ENCODE measurements at places on chromosomes 2 and 18.

DNA sequence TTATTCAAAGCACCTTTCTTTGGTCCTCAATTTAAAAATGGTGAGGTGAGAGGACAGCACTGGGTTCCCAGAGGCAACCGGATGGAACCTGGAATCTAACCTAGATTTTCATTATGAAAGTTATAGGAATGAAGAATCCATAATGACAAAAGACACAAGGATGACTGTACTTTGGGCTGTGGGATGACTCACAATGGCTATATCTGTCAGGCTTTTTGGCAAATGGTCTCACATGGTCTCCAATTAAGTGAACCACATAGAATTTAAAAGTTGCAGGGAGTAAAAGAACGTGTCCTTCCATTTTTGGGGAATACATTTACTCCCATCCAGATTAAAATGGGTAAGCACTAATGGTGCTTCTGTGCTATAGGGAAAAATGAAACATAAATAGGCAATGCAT, 31.8 kb upstream of the LYPD1 start:
- no peak for DNase-seq

GRCh38 chr2:136055929-136056688, 61.8 kb downstream of the CXCR4 start:
- no peak for DNase-seq

DNA sequence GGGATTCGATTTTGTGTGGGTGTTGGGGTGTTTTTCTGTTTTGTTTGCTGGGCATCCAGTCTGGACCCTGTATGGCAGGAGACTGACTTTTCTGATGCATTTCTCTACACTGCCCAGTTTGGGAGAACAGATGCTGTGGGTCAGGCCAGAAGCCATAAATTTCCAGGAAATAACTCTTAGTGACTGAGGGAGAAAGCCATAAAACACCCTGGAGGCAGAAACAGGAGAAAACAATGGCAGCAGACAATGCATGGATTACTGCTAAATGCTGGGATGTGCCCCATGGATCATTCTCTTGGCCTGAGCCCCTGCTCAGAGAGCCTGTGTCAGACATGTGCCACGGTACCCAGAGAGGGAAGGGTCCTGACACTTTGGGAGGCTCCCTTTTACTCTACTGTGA, 133.6 kb upstream of the CAPN13 start:
- no peak for DNase-seq

GRCh38 chr2:240290432-240291336, 144.8 kb upstream of the GPC1 start:
- DNase-seq, result no peak

DNA sequence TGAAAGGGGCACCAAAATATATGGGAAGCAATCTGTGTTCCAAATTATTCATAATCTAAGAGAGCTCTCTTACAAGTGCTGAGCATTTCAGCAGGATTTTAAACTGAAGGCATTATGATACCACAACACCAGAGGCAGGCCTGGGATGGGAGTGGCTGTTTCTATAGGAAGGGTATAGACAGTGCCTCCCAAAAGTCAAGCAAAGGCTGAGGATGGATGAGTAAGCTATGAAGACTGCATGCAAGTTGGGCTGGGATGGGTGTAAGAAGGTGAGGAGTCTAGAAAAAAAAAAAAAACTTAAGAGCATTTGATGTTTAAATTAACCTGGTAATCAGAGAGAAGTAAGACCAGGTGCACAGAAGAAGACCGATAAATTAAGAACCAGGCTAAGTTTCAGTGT, 132.5 kb downstream of the OSR1 start:
- DNase-seq, result no peak

DNA sequence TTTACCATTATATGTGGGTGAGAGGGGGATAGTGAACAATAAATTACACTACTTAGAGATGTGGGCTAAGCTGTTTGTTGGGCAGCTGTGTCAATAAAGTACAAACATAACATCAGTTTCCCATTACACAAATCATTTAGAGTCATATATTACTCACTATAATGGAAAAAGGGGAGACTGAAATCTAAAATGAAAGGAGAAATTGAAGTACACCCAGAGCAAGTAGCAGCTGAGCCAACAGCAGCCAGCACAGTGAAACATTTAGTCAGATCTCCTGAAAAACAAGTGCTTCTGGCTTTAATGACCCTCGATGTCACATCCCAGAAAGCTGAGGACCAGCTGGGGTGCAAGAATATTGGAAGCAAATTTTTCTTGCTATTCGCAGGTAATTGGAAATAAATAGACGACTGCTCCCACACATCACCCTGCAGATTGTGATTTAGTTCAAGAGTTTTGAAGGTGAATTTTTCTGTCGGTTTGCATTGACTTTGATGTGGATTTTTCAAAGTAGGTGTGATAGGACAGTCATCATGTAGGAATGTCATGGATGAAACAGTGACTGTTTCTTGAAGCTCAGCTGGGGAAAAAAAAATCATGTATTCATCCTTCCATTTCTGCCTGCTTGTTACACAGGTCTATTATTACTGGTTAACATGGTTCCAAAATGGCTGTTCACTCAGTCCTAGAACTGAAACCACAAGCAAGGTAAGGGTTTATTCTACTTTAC, 1607.3 kb upstream of the CELF4 start:
- DNase-seq, result peak; percentile 5

- no peak for DNase-seq
These were observed 1.6 kb upstream of the COPS9 start for GRCh38 chr2:240137596-240138253.

GRCh38 chr2:86073225-86073624, 32.5 kb downstream of the POLR1A start:
- DNase-seq, result no peak

- DNase-seq, result no peak
These were observed 233.7 kb downstream of the TWIST2 start for GRCh38 chr2:239081622-239082021.

- no peak for DNase-seq
These were observed 240.7 kb downstream of the WDR7 start for GRCh38 chr18:56891870-56892269.

DNA sequence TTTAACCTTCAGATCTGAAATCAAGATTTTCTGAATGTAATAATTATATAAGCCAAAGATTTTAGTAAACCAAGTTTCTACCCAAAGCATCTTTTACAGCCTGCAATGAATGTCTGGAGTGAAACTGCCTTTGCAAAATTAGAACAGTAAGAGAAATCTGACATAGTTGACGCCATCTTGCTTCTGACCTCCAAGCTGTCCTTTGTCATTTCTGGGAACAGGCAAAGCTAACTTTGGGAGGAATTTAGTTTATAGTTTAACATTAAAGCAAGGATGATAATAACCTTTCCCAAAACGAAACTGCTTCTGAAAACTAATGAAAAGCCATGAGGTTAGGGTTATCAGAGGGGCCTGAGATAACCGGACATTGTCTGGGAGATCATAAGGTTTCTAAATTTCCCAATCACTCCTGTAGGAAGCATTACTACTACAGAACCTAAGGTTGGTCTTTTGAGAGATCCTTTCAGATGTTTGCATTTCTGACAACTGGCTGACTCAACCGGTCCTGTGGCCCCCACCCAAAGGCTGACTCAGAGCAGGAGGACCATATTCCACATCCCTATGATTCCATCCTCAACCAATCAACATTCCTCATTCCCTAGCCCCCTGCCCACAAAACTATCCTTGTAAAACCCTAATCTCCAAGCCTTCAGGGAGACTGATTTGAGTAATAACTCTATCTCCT, 124.5 kb downstream of the TMEM131 start:
- DNase-seq, result peak; percentile 21

GRCh38 chr2:58039170-58039611, 7.4 kb upstream of the VRK2 start:
- no peak for DNase-seq

GRCh38 chr2:181649436-181649979, 7.4 kb downstream of the CERKL start:
- no peak for DNase-seq

DNA sequence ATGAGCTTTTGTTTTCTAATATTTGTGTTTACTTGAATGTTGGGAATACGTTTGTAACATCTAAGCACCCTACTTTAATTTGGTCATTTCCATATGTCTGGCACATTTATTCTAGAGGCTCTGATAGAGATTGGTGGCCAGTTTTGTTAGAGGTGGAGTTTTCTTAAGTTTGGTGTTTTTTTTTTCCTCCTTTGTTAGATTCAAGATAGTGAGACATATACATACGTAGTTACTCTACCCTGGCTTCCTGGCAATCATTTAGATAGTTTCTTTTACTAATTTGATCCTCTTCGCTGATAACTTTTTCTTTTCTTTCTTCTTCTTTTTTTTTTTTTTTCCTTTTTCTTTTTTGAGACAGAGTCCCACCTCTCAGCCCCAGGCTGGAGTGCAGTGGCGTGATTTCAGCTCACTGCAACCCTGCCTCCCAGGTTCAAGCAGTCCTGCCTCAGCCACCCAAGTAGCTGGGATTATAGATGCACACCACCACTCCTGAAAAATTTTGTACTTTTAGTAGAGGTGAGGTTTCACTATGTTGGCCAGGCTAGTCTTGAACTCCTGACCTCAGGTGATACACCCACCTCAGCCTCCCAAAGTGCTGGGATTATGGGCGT, 26.6 kb downstream of the SMCHD1 start:
- DNase-seq, result no peak
